Non-pigmented ciliary epithelial cell (primary cell): ENCODE measurements at places on chromosomes 16 and 17.
A peak's percentile ranks its signal among the peaks of the same experiment; 100 is the strongest.

DNA sequence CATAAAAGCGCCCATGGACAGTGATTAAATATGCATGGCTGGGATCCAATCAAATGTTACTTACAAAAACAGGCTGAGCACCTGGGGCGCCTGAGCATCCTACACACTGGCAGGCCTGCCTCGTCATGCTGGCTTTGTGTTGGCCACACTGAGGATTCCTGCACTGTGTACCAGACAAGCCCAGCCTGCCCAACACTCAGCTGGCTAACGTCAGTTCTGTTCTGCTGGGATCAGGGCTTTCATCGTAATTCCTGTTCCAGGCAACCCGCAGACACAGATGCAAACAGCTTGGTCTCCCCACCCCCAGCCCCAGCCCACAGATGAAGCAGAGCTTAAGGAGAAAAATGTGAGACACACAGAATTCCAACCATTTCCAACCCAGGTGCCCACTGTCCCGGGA lies 30.7 kb downstream of the PIMREG start:
- no peak for DNase-seq

GRCh38 chr16:28931801-28932225 lies at the start of gene CD19:
Gene CD19 (plus strand): TSS chr16:28931971. CDS start chr16:28932001, 30 bp downstream.
- no peak for DNase-seq

DNA sequence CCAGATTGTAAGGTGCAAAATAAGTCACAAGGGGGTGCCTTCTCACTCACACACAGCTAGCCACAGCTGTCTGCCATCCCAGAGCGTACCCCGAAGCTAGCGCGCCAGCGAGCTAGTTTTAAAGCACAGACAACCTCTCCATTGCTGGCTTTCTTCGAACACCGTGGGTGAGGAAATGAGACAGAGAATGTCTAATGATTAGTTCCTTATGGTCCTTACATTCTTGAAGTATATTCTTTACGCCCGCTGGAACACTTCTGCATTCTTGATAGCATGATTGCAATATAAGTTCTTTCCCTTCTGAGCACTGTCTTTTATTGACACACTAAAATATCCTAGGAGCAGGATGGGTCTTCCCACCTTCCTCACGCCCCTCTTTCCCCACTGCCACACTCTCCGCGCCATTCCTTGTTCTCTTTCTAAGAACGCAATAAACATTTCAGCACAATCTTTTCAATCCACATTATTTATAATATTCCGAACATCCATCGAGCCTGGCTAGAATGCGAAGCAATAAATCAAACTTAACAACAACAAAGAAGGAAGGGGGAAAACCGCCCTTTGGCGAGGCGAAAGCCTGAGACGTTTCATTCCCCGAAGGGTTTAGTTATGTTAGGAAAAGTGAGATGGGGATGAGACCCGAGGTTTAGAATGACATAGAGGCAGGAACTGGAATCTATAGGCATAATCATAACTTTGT lies 251.3 kb downstream of the NTN1 start:
- DNase-seq = no peak

- DNase-seq = no peak
These were observed 14.3 kb upstream of the RBBP6 start for GRCh38 chr16:24524855-24525677.

GRCh38 chr17:70646673-70647072 lies 477.3 kb downstream of the KCNJ2 start:
- no peak for DNase-seq

DNA sequence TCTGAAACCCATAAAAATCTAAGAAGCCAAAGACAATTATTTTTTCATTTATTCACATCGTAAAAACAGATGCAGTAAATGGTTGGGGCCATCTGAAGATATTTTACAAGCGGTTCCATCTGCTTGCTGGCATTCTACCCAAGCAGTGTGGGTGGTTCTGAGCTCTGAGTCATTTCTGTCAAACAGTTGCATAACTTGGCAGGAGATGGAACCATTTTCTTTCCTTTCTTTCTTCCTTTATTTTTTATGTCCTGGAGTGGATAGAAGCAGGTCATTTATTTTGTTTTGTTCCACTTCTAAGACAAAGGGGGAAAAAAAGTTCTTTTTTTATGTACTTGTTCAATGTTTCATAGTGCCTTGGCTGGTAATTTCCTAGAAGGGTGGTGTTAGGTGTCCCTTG lies 1151.9 kb upstream of the GOT2 start:
- peak; percentile 30 for DNase-seq

DNA sequence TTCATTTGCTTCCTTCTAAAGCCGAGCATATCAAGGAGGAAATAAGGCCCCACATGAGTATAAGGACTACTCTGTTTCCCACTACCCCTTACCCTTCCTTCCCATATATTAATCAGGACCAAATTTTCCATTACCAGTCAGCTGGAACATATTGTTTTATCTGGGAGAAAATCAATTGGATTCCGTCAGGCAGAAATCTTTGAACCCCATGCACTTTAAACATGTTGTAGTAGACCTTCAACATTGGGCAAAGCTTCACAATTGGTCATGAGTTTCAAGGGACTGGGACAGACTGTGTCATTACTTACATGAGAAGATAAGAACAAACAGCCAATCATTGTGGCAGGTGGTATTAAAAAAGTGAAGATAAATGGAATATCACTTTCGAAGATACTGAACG lies 70.3 kb downstream of the ABCA8 start:
- no peak for DNase-seq

DNA sequence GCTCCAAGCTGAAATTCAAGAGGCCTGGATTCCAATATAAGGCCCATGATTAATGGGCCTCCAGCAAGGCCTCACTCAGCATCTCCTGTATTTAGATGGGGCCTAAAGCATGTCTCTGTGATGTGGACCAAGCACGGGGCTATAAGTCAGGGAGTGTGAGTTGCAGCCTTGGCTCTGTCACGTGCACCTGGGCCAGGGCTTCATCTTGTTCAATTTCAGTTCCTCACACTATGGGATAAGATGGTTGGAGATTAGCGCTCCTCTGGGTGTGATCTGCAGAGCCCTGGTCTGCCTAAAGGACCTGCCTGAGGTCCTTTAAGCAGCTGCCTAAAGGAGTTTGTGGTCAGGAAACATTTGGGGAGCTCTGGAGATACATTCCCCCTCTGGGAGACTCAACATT lies 25.2 kb downstream of the KLHL36 start:
- no peak for DNase-seq

DNA sequence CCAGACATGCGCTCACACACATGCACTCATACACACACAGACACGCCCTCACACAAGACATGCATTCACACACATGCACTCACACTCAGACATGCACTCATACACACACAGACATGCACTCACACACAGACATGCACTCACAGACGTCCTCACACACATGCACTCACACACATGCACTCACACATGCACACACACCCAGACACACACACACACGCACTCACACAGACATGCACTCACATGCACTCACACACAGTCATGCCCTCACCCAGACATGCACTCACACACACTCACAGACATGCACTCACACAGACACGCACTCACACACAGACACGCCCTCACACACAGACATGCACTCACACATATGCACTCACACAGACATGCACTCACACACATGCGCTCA lies 2.1 kb upstream of the ZNF469 start:
- no peak for DNase-seq

DNA sequence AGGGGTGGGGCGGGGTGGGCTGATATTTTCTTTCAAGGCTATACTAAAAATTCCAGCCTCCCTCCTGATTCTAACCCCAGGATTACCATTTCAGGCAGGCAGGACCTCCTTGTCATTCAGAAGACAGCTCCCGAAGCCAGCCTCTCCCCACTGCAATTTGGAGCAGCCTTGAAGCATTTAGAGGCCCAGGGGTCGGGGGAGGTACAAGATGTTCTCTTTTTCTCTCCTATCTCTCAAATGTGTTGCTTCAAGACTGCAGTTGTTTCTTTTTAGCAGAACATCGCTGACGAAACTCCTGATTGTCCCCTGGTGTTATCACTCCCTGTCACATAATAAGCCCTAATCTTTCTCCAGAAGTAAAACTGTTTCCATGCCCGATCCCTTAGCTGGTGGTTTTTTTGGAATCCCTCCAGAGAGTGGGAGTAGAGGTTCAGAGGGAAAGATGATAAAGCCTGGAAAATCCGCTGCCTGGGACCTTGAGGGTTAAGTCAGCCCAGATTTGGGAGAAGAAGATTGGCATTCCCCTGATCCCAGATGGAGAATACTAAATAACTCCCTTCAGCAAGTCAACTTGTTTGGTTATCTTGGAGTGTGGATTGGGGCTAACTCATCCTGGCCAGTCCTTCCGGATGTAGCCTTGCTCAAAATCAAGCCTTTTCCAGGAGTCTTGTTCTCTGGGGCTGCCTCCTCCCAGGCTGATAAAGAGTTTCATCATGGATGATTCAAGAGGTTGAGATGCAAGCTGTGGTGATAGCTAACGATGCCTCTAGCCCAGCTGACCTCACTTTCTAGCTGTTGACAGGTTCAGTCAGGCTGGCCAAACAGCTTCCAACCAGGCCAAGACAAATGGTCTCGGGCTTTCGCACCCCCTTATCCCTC lies 71.3 kb downstream of the SOX9 start:
- DNase-seq = peak; percentile 84

GRCh38 chr17:11880714-11881113 lies 116.6 kb downstream of the ZNF18 start:
- DNase-seq = no peak

DNA sequence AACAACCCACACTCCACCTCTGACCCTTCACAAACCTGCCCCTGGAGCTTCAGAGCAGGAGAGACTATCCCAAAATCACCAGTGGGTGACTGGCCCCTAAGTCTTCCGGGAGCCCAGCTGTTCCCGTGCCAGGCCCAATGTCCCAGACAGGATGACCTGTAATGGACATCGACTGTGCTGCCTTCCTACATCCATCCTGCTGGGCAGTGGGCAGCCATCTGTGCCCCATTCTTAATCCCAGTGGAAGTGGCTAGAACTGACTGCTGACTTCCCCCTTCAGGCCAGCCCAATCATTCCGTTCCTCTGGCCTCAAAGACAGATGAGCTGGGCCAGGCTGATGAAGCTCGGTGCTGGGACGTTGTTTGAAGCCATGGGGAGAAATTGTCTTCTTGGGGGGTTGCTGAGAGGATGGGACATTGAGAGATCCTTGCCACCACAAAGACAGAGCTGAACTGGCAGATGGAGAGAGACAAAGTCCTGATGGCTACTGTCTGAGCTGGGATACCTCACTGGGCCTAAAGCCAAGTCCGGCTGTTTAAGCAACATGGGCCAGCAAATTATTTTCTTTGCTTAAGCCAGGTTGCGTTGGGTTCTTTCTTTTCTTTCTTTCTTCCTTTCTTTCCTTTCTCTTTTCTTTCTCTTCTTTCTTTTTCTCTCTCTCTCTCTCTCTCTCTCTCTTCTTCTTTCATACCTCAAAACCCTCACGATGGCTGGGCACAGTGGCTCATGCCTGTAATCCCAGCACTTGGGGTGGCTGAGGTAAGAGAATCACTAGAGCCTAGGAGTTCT lies 17.9 kb upstream of the ALOX15B start:
- no peak for DNase-seq

GRCh38 chr17:82385559-82386254 lies 14.1 kb downstream of the UTS2R start:
- DNase-seq = no peak

DNA sequence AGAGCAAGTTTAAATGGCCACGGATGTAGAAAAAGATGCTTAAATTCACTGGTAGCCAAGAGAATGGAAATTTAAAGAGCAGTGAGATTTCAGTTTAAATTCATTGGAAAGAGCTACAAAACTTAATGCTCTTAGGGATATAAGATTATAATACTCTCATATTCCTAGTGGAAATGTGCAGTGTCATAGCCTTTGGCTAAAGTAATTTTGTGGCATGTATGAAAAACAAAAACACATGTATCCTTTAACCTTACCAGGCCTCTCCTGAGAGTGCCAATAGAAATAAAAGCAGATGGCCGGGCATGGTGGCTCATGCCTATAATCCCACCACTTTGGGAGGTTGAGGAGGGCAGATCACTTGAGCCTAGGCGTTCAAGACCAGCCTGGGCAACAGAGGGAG lies 289.2 kb downstream of the PHKB start:
- DNase-seq = no peak

DNA sequence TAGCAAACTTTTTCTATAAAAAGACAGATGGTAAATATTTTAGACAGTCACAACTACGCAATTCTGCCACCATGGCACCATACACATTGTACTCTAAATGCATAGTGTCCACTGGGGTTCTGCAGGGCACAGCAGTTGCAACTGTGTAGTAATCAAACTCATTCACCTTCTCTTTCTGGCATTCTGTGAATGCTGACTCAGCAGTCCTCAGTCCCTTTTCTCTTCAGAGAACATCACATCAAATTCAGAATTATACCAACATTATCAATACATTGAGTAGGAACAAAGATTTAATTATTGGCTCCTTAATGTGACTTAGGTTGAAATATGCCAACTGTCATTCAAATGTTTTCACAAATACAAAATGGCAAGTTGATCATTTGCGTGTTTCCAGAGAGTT lies 74.2 kb upstream of the N4BP1 start:
- no peak for DNase-seq

DNA sequence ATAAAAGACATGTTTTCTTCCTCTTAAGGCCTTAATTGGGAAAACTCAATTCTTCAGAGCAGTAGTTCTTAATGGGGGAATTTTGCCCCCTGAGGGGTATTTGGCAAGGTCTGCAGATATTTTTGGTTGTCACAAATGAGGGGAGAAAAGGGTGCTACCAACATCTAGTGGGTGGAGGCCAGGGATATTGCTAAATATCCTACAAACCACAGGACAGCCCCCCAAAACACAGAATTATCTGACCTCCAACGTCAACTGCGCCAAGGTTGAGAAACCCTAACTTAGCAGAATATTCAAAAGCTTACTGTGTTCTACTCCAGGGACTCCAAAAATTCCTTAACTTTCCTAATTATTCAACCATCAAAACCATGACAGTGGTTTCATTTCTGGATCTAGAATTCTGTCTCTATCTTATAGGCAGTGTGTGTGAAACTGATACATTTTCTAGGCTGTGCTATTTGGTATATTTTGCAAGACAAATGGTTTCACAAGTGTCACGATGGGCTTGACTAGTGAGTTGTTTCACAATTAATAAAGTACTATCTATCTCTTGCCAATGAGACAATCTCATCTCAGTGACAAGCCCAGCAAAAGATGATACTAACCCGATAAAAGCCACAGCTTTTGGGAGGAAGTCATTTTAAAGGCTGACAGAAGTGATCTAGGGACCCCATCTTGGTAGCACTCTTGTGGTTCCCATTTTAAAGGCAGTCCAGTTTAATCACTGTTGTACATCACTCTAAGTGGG lies 14.7 kb downstream of the TXNDC11 start:
- no peak for DNase-seq

DNA sequence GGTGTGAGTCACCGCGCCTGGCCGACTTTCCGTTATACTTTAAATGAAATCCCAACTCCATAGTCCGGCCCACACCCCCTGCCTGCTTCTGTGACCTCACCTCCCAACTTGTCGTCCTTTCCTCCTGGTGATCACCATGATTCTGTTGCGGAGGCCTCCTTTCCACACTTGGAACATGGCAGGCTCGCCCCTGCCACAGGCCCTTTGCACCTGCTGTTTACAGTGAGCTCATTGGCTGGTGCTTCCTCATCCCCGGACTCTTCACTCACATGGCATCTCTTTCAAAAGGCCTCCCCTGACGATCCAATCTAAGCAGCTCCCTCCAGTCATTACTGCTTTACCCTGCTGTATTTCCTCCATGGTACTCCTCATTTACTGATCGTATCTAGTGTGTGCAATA lies 64.6 kb downstream of the RAP1GAP2 start:
- DNase-seq = no peak
